ENCODE measurements at places on chromosomes 2 and 18.

DNA sequence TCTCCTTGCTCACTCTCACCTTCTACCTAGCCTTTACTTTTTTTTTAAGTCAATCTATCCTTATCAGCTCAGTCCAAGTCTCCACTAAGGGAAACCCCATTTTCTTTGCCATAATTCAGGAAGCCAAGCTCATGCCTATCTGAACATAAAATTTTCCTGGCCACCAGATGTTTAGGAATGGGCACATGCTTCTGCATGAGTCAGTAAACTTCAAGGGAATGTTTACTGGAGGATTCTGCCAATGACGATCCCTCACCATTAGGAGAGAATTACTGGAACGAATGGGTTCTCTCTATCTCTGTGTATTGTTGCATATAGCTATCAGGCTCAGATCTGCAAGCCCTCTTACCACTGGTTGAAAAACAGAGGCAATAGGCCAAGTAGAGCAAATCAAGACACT, 731.7 kb upstream of the ZNF804A start:
- no peak for DNase-seq

DNA sequence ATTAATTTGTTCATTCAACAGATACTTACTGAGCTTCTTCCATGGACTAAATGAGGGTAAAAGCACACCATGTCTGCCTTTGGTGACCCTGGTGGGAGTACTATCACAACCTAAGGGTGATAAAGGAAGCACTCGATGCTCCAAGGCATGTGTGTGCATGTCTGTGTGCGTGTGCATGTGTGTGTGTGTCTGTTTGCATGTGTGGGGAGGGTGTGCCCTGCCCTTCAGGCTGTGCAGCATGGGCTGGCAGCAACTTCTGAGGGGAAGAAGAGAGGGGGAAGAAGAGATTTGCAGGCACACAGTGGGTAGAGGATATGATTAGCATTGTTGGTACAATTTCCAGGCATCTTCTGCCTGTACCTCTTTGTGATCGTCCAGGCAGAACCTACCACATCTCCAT, 121.6 kb downstream of the ACOXL start:
- DNase-seq: no peak

- no peak for DNase-seq
Measured at GRCh38 chr2:143632751-143633374, 503.6 kb downstream of the ARHGAP15 start.

DNA sequence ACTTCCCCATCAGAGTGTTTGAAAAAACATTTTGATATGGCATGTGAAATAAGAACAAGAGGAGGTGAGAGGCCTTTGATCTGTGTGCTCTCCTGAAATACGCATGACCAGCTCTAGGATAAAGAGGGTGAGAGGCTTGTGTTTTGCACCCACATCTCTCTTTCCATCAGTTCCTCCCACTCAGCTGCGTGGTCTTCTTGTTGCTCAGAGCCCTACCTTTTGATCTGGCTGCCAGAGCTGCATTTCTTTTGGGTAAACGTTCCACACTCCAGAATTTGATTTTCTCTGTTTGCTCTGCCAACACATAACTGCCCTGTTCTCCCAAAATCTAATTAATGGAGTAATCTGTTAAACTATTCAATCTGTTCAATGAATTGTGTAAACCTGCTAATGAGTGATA, 72.0 kb upstream of the FN1 start:
- no peak for DNase-seq

DNA sequence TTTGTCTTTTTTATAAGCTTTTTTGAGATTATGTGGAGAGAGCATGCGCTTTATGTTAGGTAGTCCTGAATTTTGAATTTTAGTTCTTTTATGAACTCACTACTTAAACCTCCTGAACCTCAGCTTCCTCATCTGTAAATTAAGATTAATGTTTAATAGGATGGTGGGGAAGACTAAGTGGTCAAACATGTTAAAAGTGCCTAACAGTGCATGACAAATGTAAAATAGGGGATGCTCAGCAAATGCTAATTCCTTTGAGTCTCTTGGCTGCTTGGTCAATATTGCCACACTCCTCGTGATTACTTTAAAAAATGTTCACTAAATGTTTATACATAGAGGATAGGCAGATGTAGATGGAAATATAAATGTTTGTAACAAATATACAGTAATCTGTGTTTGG, 6.8 kb downstream of the BIRC6 start:
- no peak for DNase-seq

- DNase-seq: no peak
Measured at GRCh38 chr2:224126003-224126402, 86.9 kb upstream of the SERPINE2 start.

GRCh38 chr2:233137040-233137439, 76.9 kb downstream of the INPP5D start:
- DNase-seq: no peak

GRCh38 chr18:40414155-40414754, 1540.8 kb upstream of the PIK3C3 start:
- DNase-seq: peak; percentile 61

DNA sequence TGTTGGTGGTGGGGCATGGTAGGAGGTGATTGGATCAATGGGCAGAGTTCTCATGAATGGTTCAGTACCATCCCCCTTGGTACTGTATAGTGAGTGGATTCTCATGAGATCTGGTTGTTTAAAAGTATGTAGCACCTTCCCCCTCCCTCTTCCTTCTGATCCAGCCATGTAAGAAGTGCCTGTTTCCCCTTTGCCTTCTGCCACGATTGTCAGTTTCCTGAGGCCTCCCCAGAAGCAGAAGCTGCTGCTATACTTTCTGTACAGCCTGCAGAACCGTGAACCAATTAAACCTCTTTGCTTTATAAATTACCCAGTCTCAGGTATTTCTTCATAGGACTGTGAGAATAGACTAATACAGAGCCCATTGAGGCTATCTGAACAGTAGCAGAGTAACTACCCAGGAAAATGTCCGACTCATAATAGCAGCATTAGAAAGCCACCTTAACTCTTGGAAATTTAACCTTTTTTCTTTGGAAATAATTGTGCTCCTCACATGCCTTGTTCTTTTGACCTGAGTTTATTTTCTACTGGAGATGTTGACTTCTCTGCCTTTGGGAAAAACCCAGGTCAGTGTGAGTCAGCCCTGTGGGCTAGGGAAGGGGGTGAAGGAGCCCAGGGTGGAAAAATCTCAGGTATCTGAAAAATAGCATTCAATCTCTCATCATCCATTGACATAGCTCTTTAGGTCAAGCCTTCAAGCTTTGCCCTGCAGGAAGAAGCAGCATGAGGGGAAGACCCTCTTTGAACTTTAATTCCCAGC, 18.1 kb downstream of the CYP1B1 start:
- no peak for DNase-seq

GRCh38 chr18:66994790-66995189, 390.9 kb upstream of the CDH19 start:
- DNase-seq: no peak

DNA sequence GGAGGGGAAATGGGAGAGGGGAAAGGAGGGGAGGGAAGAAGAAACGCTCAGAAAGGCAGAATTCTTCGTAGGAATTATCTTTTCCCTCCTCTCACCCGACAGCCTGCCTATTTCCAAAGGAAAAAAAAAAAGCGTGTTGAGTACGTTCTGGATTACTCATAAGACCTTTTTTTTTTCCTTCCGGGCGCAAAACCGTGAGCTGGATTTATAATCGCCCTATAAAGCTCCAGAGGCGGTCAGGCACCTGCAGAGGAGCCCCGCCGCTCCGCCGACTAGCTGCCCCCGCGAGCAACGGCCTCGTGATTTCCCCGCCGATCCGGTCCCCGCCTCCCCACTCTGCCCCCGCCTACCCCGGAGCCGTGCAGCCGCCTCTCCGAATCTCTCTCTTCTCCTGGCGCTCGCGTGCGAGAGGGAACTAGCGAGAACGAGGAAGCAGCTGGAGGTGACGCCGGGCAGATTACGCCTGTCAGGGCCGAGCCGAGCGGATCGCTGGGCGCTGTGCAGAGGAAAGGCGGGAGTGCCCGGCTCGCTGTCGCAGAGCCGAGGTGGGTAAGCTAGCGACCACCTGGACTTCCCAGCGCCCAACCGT, at the start of gene GAD1:
Gene GAD1, plus strand, starts transcription at position 384 of the 589 bp plus-strand sequence. CDS start 1,705 bp downstream, outside the sequence.
- DNase-seq: no peak

DNA sequence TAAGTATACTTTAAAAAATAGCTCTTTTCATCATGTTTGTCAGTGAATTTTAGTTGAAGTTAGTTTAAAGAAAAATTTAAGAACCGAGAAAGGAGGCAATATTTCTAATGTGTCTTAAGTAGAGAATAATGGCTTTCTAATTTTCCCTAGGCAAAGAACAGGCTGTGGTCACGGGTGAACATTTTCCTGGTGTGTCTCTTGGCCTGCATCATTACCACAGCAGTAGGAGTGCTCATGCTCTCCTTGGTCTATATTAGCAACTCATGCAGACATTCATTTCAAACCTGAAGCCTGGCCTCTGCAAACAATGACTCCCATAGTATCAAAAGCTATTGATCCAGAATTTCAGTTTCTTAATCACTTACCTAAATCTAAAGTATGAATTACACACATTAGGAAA, 57.4 kb downstream of the C18orf54 start:
- no peak for DNase-seq

DNA sequence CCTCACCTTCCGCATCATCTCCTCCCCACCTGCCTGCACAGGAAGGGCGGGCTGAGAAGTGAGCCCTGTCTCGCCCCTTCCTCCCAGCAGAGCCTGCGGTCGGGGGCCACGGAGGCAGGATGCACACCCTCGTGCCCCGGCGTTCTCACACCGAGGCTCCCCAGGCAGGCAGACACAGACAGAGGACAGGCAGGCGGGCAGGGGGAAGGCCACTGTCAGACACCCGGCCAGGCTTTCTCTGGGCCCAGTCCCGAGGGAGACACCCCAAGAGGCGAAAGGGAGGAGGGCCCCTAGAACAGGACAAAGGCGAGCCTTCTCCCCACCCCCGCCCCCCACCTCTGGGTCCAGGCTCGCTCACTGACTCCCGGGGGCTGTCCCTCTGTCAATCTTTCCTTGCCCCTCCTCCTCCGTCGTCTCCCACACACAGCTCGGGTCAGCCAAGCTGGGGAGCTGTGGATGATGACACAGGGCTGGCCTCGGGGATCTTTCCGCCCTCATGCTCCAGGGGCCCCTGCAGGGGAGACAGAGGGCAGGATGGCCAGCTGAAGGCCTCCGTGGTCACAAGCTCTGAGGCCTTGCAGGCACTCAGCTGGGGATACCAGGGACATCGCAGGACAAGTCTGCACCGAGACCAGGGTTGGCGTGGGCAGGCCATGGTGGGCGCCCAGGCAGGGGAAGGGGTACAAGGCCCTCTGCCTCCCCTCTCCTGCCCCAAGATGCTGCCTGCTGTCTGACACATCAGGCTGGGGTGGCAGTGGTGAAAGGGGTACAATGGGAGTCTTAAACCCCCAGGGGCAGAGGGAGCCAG, 24.9 kb downstream of the BIN1 start:
- no peak for DNase-seq

DNA sequence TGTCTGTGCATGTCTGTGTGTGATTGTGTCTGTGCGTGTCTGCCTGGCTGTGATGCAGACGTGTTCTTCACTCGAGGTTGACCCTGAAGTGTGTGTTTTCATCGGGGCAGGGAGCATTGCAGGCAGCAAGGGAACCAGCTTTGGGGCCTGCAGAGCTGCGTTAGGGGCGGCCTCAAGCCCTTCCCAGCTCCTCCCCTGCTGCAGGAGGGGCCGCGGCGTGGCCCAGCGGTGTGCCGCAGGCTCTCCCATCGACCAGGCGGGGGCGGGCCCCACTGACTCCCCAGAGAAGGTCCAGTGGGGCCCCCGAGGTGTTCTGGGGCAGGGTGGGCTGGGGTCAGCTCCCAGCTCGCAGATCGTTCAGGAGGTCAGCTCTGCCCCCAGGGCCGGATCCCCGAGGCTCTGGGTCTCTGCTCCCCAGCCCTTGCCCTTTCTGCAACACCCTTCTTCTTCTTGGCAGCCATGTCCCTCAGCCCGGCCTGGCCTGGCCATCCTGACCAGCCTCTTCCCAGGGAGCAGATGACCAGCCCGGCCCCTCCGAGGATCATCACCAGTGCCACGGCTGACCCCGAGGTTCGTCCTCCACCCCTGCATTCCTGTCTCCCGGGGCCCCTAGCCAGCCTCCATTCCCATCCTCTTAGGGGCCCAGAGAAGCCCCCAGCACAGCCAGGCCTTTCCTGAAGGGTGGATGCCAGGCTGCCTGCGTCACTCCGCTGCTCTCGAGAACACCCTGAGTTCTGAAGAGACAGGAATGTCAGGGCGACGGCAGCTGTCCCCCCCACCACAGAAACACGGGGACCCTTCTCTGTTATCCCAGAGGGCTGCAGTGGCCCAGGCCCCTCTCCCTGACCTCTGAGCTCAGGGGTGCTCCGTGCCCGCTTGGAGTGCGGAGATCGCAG, 11.1 kb upstream of the KLHL30 start:
- peak; percentile 65 for DNase-seq

DNA sequence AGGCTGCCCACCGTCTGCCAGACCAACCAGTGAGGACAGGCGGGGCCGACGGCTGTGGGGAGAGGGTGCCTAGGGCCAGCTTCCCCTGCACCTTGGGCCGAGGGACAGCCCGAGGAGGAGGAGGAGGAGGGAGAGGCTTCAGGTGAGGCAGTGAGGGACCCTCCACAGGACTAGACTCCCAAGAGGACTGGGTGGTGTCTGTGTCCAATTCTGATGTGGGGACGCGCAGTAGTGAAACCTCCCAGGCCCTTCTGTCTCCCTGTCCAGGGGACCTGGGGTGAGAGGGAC, 19.8 kb upstream of the ASB1 start:
- no peak for DNase-seq

GRCh38 chr2:234288974-234289455, 207.9 kb downstream of the ARL4C start:
- DNase-seq: peak; percentile 52

GRCh38 chr2:19106376-19106775, 252.0 kb downstream of the OSR1 start:
- no peak for DNase-seq

- DNase-seq: no peak
Measured at GRCh38 chr2:44267796-44268648, 7.3 kb upstream of the SLC3A1 start.

GRCh38 chr2:187686416-187687024, 132.3 kb upstream of the TFPI start:
- peak; percentile 4 for DNase-seq

- no peak for DNase-seq
Measured at GRCh38 chr2:158995677-158996049, 27.2 kb downstream of the TANC1 start.

GRCh38 chr2:105187531-105187930, 54.0 kb upstream of the GPR45 start:
- DNase-seq: no peak

- no peak for DNase-seq
Measured at GRCh38 chr18:71443706-71444480, 1100.2 kb downstream of the CBLN2 start.

GRCh38 chr2:126946318-126947102, 47.8 kb downstream of the TEX51 start:
- DNase-seq: peak; percentile 49

GRCh38 chr18:58169472-58169871, 125.4 kb downstream of the NEDD4L start:
- DNase-seq: no peak

DNA sequence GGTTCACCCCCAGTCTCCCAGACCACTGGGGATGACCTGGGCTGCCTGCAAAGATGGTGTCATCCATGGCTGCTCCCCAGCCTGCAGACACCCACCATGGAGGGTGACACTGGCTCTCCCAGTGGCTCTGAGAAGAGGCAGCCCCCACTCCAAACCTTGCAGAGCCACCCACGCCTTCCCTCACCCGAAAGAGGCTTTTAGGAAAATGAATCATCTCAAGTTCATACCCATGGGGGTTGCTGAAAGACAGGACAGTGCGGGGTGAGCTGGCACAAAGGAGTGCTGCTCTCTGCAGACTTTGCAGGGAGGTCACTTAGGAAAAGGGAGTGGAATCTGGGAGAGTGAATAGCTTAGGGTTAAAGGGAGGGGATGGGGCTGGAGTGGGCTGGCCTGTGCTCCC, 36.4 kb downstream of the MPHOSPH10 start:
- DNase-seq: no peak

Data from SK-N-DZ (cell line).